ENCODE measurements at places on chromosomes 11 and 22.

- DNase-seq = peak; percentile 61
Measured at GRCh38 chr22:20509344-20510047, 2.1 kb downstream of the MED15 start.

- DNase-seq = no peak
Measured at GRCh38 chr22:49262167-49262566, 565.5 kb downstream of the BRD1 start.

- DNase-seq = no peak
Measured at GRCh38 chr11:45278714-45279113, 7.4 kb downstream of the SYT13 start.

GRCh38 chr22:46047841-46048595, 71.1 kb upstream of the WNT7B start:
- no peak for DNase-seq

- DNase-seq = peak; percentile 57
Measured at GRCh38 chr11:58567889-58568512, 7.7 kb downstream of the LPXN start.

- no peak for DNase-seq
Measured at GRCh38 chr11:86797133-86797532, 3.2 kb upstream of the PRSS23 start.

DNA sequence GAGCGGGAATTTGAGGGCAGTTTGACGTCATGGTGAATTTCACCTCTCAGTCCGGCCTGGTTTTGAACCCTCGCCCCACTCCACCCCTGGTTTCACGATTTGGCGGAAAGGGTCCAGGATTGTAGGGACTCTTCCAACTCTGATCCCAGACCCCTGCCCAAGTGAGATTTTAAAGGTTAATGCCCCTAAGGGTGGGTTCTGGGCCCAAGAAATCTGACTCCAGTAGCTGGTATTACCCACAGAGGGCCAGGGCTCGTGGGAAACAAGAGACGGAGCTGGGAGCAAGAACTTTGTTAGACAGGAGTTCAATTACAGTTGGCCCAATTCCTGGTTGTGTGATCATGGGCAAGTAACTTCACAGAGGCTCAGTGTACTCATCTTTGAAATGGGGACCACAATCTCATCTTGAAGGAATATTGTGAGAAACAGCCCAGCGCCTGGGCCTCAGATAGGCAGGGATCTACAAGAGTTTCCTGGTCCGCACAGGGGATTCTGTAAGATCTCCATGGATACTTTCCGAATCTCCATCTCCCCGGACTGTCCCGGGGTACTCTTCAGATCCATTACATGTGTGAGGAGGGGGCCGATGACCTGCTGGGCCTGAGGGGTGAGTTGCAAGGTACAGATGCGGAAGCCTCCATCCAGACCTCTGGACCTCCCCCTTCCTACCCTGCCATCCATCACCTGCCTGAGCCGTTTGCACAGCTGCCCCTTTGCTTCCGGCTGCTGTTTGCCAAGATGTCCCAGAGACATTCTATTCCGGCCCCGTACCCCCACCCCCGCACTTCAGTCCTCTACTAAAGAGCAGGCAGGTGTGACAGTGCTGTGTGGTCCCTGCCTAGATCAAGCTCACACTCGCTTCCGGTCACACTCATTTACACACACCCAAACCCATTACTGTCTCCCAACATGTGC, 687 bp upstream of the CALCA start:
- DNase-seq = no peak

DNA sequence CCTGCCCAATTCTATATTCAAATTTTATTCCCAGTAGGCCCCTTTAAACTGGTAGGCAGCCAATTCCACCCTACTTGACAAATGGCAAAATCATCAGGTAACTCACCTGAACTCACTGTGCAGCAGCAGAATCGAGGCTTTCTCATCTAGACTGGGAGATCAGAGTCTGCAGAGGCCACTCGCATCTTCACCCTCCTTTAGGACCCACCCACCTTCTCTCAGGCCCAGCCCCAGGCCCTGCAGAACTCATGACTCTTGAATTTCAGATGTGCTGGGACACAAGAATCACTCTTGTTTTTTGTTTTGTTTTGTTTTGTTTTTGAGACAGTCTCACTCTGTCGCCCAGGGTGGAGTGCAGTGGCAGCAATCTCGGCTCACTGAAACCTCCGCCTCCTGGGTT, 38.8 kb downstream of the MICAL3 start:
- no peak for DNase-seq

GRCh38 chr11:120830085-120830620, 193.7 kb upstream of the TBCEL start:
- no peak for DNase-seq

DNA sequence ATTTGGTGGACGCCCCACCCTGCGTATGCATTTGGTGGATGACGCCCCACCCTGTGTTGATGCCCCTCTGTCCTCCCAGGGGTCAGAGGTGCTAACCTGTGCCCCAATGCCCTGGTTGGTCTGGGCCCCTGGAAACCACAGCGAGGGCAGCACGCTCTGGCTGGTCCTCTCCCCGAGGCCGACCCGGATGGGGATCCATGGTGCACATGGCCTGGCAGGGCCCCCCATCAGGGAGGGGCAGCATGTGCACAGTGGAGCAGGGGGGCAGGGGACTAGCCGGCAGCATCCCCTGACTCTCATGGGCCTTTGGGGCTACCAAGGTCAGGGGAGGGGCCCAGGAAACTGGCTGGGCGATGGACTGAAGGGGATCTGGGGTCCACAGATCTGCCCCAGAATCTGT, 7.6 kb upstream of the MUC5AC start:
- DNase-seq = no peak

GRCh38 chr22:49395617-49396016, 432.1 kb downstream of the BRD1 start:
- no peak for DNase-seq

All from activated CD4-positive, alpha-beta T cell treated with anti-CD3 and anti-CD28 coated beads, Interleukin-2, amount 50 U/mL, for 24 hours (primary cell).